ENCODE measurements at places on chromosomes 12 and 14. TPM values are rescaled to one million over a fixed set of nuclear protein-coding genes. Genes with fewer than 3 reads are reported as not detected.

The ARID4A gene
- 123 TPM for total RNA-seq

DNA sequence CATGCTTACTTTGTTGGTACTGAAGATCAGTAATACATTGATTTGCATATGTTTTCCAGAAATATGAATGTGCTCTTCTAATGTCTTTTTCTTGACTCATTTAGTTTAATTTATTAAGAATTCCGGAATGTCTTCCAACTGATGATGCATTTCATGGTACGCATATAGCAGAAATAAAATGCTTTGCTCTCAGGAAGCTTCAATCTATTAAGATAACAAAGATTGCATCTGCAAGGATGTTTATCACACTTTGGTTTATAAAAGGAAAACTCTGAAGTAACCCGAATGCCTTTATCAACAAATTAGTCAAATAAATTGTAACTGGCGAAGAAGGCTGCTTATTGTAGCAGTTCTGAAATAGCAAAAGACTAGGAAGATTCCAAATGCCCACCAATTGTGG, 166.4 kb upstream of the LMNTD1 start:
- no peak for DNase-seq

GRCh38 chr12:97109441-97109840, 202.4 kb downstream of the NEDD1 start:
- DNase-seq: no peak

The SIX1 gene
- total RNA-seq: 4.6 TPM

The GABARAPL1 gene
- total RNA-seq: 82.4 TPM
